Urinary bladder (tissue), 4 donors: ENCODE measurements at places on chromosomes 7 and 10. TPM values are rescaled to one million over a fixed set of nuclear protein-coding genes. Genes with fewer than 3 reads are reported as not detected.

Gene EN2
- total RNA-seq, result not detected

Gene AKR1C8
- not detected for total RNA-seq

Gene ALDH18A1
- 82.7 TPM for total RNA-seq

Gene ZNF32
- 37.7 TPM for total RNA-seq

Gene GJD4
- not detected for total RNA-seq
